Cerebellum (tissue), 4 donors: ENCODE measurements at places on chromosomes 7 and 10.

GRCh38 chr7:38220452-38220851 lies 42.4 kb downstream of the STARD3NL start:
- no peak for DNase-seq

DNA sequence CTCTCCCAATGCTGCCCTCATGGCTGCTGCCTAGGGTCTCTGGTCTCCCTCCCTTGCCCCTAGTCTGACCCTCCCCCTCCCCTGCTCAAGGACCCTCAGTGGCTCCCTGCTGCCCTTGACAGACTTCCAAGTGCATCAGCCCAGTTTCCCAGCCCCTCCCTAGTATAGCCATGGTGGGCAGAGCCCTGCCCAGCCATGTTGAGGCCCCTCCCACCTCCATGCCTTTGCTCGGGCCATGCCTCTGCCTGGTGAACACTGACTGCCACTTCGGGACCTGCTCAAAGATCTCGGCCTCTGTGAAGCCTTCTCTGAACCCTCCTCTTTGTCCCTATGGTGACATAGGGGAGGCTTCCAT lies 73.2 kb downstream of the MYL10 start:
- no peak for DNase-seq

DNA sequence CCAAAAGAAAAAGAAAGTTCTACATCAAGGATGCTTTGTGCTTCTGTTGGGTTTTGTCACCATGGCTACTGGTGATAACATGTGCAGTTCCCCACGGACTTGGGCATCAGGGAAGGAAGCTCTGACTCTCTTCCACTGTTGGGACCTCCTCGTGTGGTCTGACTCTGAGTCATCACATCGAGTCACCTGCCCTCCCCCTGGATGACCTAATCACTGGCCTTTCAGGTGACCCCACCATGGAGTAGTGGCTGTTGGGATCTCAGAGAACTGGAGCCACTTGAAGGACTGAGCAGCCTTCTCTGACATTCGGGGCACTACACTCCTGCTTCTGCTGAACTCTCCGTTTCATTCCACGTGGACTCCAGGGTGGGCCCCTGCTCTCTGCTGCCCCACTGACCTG lies 60.8 kb upstream of the DOCK1 start:
- DNase-seq, result no peak

DNA sequence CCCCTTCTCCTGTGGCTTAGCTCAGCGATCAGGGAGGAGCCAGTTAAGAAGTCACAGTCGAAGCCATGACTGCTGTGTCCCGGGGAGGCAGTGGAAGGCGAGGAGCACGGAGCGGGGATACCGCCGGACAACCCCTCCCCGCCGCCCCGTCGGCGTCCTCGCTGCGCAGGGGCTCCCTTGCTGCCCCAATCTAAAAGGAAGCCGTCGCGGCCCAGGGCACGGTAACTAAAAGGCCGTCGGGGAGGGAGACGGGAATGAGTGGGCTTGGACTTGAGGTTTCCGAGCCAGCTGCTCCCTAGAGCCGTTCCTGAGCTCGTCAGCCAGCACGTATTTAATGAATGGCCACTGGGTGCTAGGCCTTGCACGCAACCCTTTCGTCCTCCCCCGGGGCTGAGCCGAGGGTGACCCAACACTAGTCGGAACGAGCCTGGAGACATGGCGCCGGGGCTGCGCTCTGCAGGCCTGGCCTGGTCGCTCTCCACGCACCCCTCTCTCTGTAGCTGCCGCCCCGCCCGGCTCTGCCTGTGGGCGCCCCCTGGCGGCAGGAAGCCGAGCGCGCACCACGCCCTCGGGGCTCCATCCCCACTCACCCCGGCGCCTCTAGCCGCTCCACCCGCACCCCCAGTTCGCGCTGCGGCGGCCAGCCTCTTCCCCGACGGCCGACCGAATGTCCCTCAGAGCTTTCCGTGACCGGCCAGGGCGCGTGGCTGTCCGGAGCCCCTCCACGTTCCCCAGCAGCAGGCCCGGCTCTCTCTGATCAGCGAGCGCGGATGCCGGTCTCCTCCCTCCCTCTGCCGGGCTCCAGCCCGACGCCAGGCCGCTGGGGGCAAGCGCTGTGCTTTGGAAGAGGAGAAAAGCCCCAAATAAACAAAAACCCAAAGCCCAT lies 29.3 kb upstream of the KCNK18 start:
- DNase-seq, result peak; percentile 19

- no peak for DNase-seq
Measured at GRCh38 chr7:95578299-95578855, 17.9 kb downstream of the PDK4 start.

GRCh38 chr7:17130281-17131059 lies 168.0 kb upstream of the AHR start:
- no peak for DNase-seq

DNA sequence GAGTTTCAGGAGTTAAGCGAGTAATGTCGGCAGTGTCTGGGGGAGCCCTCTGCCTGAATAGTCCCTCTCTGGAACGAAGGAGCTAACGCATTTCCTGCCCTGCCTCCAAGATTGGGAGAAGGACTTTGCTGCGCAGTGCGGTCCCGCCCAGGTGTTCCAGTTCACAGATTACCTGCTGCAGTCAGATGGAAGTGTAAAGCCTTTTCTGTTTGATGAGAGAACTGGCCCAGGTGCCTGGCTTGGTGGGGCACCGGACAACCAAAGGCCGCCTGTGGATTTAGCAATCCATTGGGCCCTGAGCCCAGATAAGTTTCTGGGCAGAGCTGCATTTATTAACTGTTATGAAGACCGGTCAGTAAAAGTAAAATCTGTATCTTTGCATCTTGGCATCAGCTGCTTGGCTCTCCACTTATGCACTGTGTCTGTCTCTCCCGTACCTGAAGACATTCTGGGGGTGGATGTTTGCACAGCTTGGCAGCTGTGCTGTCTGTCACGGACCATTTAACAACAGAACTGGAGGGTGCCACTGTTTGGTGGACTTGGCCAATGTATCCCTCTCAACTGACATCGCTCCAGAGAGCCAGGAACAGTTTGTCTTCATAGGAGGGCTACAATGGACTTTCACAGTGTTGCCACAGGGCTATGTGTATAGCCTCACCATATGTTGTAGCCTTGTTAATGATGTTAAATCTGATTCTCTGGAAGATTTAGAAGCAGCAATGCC lies 654.7 kb upstream of the ZWINT start:
- DNase-seq, result peak; percentile 5

DNA sequence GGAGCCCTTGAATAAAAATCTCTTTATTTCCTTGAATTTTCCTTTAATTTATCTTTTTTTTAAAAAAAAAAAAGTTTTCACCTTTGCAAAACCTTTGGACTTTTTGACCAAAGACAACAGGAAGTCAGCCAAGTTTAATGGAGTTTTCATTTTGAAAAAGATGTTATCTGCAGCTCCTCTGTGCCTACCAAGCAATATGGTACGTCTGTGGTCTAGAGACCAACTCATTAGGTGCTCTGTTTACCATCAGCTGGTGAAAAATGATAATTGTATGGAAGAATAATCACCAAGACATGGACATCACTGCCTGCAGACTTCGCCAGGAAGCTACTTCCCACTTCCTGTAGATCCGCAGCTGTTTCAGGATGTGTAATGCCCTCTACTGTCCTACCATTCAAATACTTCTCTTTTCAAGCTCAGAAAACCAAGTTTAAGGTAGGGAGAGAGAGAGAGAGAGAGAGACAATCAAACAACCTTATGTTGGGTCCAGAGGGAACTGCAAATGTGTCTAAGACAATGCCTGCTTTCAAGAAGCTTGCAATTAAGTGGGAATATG lies 18.7 kb downstream of the PLXNA4 start:
- DNase-seq, result no peak

- DNase-seq, result no peak
Measured at GRCh38 chr7:138542183-138542582, 82.1 kb downstream of the TRIM24 start.
